ENCODE measurements at places on chromosomes 2 and 18.
A peak's percentile ranks its signal among the peaks of the same experiment; 100 is the strongest.

DNA sequence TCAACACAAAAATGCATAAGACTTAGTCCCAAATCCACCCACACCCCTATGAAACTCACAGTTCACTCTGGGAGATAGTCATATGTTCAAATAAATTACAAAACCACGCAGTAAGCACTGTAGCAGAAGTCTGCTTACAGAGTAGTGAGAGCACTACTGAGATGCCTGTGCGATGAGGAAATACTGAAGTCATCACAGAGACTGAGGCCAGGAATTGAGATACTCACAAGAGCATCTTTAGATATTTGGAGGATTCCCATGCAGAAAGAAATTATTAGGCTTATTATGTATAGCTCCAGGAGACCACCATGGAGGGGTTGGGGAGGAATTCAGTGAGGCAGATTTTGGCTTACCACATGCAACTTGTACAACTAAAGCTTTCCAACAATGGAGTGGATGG, 82.3 kb downstream of the ANTXR1 start:
- H3K36me3 ChIP-seq = no peaks in the 10 kb centered on the region
- DNase-seq = no peak
- no peaks in the 10 kb centered on the region for H3K4me1 ChIP-seq
- peaks cover 26% of the 10 kb centered on the region for H3K27me3 ChIP-seq

DNA sequence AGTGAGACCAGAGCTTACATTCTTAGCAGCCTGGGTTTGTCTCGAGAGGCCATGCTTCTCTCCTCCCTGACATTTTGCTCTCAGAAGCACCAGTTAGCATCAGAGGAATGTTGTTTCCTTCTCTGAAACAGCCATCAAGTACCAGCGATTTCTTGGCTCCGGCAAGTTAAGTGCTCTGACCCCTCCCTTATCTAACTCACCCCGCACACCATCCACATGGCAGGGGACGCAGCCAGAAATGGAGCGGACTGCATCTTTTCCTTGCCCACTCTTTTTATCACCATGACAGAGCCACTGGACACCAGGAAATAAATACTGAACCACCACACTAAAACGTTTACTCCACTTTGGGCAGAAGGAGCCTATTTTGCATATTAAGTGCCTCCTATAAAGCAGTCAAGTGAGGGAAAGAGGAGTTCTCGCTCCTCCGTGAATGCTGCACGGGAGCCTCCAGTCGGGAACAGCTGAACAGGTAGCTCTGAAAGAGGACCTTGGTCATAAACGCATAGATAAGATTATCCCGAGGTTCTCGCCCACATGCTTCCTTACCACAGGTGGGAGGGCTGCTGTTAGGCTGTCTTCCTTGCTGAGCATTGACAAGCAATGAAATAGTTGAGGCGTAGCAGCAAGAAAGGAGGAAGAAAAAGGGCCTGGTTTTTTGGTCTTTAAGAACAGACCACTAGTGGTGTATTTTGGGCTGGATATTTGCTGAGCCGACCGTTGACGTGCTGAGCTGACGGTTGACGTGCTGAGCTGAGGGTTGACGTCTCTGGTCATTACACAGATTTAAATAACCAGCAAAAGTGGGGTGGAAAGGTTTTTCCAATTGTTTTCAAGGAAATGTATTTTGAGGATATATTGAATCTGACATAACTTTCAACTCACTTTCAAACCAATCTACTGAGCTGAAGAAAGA, 71.4 kb upstream of the ITGB6 start:
- H3K4me1 ChIP-seq = peaks cover 50% of the 10 kb centered on the region
- H3K36me3 ChIP-seq = peaks cover 50% of the 10 kb centered on the region
- H3K4me3 ChIP-seq = no peak overlapping the region

DNA sequence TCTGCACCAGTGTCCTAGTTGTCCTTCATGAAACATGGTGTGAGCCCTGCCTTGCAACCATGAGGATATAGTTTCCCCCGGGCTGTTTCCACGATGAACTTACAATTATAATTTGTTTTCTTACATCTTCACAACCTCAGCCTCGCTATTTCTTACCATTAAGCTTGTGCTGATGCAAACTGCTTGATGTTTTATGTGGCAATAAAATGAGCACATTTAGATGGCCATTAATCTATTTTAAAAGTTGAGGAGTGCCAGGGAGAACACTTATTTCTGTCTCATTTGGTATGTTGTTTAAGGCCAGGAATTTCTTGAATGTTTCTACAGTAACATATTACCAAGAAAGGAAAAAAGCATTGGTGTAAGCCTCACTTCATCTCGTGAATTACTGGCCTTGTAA, 214.5 kb upstream of the SLC8A1 start:
- H3K4me3 ChIP-seq = no peak overlapping the region
- H3K36me3 ChIP-seq = no peaks in the 10 kb centered on the region
- H3K27ac ChIP-seq = no peak overlapping the region
- DNase-seq = no peak
- no peaks in the 10 kb centered on the region for H3K4me1 ChIP-seq
- no peaks in the 10 kb centered on the region for H3K27me3 ChIP-seq

DNA sequence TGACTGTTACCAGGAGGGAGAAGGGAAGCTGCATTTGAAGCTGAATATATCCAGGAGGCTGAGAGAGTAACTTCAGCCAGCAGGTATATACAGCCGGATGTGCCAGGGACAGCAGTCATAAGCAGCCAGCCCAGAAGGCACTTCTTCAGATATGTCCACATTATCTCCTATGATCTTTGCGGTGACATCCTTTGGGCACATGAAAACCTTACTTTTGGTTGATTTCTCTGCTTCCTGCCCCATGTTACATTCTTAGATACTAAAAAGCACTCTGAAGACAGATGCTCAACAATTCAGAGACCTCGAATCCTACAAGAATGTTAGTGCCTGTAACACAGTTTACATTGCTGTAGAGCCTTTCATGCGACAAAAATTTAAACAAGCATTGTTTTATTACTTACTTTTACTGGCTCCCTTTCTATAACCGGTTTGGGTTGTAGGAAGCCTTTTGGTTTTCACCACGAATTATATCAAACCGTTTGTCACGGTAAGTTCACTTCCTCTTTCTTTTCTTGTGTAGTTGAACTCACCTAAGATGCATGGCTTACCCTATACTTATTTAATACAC, 50.3 kb upstream of the TLK1 start:
- H3K4me1 ChIP-seq = peaks cover 30% of the 10 kb centered on the region
- H3K27ac ChIP-seq = peak overlapping the region; percentile 90
- DNase-seq = peak; percentile 34
- no peaks in the 10 kb centered on the region for H3K36me3 ChIP-seq
- H3K4me3 ChIP-seq = peak overlapping the region; percentile 48

GRCh38 chr2:157800838-157801495, 75.2 kb downstream of the ACVR1 start:
- no peaks in the 10 kb centered on the region for H3K27me3 ChIP-seq
- H3K27ac ChIP-seq = no peak overlapping the region
- H3K4me1 ChIP-seq = peaks cover 7% of the 10 kb centered on the region
- H3K4me3 ChIP-seq = no peak overlapping the region
- DNase-seq = no peak

DNA sequence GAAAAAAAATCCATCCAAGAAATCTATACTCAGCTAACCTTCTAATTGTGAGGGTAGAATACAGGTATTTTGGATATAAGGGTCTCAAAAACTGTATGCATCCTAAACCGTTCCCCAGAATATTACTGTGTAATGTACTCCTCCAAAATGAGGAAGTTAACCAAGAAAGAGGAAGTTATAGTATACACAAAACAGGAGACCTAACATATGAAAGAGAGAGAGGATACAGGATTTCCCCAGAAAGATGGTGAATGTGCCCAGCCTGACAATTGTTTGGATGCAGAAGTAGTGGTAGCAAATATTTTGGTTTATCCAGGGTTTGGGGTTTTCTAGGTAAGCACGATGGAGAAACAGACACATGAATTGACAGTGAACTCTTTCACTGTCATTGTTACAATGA, 50.6 kb downstream of the GALNT3 start:
- H3K36me3 ChIP-seq = peaks cover 5% of the 10 kb centered on the region
- H3K4me3 ChIP-seq = no peak overlapping the region
- no peak overlapping the region for H3K27ac ChIP-seq
- H3K27me3 ChIP-seq = no peaks in the 10 kb centered on the region
- no peak for DNase-seq

- H3K36me3 ChIP-seq = no peaks in the 10 kb centered on the region
- H3K4me1 ChIP-seq = no peaks in the 10 kb centered on the region
- H3K27ac ChIP-seq = no peak overlapping the region
- no peak overlapping the region for H3K4me3 ChIP-seq
- H3K27me3 ChIP-seq = peaks cover 50% of the 10 kb centered on the region
- no peak for DNase-seq
Measured at GRCh38 chr2:236143811-236144210, 24.4 kb downstream of the GBX2 start.

GRCh38 chr18:2627821-2628276, 27.7 kb upstream of the SMCHD1 start:
- no peak for DNase-seq
- peak overlapping the region; percentile 82 for H3K27ac ChIP-seq
- no peaks in the 10 kb centered on the region for H3K27me3 ChIP-seq
- peaks cover 41% of the 10 kb centered on the region for H3K4me1 ChIP-seq
- H3K4me3 ChIP-seq = no peak overlapping the region

GRCh38 chr2:164745012-164745797, 96.4 kb downstream of the COBLL1 start:
- DNase-seq = no peak
- no peaks in the 10 kb centered on the region for H3K36me3 ChIP-seq
- no peaks in the 10 kb centered on the region for H3K4me1 ChIP-seq

- no peak overlapping the region for H3K4me3 ChIP-seq
- H3K36me3 ChIP-seq = no peaks in the 10 kb centered on the region
- no peaks in the 10 kb centered on the region for H3K27me3 ChIP-seq
- no peak overlapping the region for H3K27ac ChIP-seq
Measured at GRCh38 chr18:7646174-7646886, 79.2 kb downstream of the PTPRM start.

GRCh38 chr2:236526455-236527158, 43.0 kb upstream of the ACKR3 start:
- H3K36me3 ChIP-seq = no peaks in the 10 kb centered on the region
- H3K4me3 ChIP-seq = no peak overlapping the region
- DNase-seq = no peak

DNA sequence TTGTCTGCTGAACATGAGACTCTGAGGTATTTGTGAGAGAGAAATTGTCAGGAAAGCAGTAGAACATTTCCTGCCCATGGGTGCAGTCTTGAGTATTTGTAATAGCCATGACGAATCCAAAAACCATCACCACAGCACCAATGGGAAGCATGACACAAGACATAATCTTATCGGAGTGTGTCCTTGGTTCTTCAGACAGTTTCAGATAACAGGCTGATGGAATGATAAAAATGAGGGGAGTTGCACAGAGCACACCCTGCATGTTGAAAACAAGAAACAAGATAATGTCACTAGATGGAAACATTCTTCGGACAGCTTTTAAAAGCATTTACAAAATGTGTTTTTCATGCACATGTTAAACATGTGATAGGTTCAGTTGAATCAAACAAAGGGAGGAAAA, 56.9 kb downstream of the SLC38A11 start:
- no peaks in the 10 kb centered on the region for H3K36me3 ChIP-seq
- H3K27ac ChIP-seq = no peak overlapping the region
- no peak for DNase-seq
- H3K4me1 ChIP-seq = peaks cover 3% of the 10 kb centered on the region
- H3K27me3 ChIP-seq = no peaks in the 10 kb centered on the region
- H3K4me3 ChIP-seq = no peak overlapping the region

DNA sequence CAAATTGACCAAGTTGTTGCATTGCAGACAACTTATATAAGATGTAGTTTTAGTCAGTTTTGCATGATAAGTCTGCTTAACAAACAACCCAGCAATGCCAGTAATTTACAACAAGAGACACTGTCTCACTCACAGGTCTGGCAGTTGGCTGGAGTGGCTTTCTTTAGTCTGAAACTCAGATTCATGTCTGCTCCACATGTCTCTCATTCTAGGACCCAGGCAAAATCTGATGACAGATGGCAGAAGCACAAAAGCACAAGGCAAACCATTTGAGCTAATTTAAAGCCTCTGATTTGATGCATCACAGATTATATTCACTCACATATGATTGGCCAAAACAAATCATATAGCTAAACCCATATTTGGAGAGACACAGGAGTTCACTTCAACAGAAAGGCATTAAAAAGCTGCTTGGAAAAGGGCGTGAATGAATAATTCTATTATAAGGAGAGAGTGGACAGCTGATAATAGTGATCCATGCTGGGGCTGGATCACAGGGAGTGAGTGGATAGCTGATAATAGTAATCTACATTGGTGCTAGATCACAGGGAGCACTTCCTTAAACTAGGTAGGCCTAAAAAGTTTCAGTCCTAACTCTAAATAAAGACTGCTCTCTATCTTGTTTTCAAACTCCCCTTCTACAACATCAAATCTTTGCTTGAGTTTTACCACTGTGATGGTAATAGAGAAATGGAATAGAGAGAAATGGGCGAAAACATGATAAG, 593.2 kb upstream of the ZNF804A start:
- no peaks in the 10 kb centered on the region for H3K4me1 ChIP-seq
- H3K36me3 ChIP-seq = no peaks in the 10 kb centered on the region
- no peak for DNase-seq
- H3K27me3 ChIP-seq = no peaks in the 10 kb centered on the region
- no peak overlapping the region for H3K27ac ChIP-seq

GRCh38 chr2:73588177-73588576, 54.0 kb downstream of the NAT8 start:
- no peaks in the 10 kb centered on the region for H3K27me3 ChIP-seq
- H3K4me3 ChIP-seq = no peak overlapping the region
- H3K27ac ChIP-seq = no peak overlapping the region
- DNase-seq = no peak
- peaks cover 39% of the 10 kb centered on the region for H3K36me3 ChIP-seq
- H3K4me1 ChIP-seq = peaks cover 12% of the 10 kb centered on the region

DNA sequence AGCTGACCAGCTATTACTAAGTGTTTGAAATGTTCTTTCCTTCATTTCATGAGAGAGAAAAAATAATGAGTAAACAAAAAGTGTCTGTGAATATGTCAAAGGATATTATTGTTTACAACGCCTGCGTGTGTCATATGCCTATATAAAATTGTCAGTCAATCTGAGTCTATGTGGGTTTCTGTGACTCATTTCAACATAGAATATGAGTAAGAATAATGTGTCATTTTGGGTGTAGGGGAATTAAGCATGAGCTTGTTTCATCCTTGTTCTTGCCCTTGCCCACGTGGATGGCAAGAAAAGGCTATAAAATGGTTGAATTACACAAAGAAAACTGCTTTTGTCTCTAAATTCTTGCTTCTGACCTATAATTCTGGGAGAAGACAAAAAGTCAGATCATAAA, 466.0 kb downstream of the PTH2R start:
- H3K4me1 ChIP-seq = no peaks in the 10 kb centered on the region
- no peaks in the 10 kb centered on the region for H3K27me3 ChIP-seq
- H3K36me3 ChIP-seq = no peaks in the 10 kb centered on the region
